ENCODE measurements at places on chromosomes 2 and 18.

- DNase-seq, result no peak
Observed at GRCh38 chr2:232349546-232349945, 29.0 kb upstream of the ALPP start.

DNA sequence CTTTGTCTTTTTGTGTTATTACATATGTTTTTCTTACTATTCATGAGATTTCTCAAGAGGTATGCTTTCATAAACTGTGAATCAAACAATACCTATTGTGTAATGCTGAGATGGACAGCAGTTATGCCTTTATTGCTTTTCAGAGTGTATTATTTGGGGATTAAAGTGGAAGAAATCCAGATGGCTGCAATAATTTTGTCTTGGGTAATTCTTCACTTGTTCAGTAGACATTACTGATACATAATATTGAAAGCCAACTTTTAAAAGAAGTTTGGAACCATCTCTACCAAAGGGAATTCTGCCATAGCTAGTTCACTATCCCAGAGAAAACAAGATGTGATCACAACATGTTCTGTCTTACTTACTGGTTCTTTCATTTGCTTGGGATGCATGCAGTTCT, 253.4 kb upstream of the ZSWIM2 start:
- DNase-seq, result no peak

GRCh38 chr18:27045342-27045741, 139.8 kb downstream of the CHST9 start:
- no peak for DNase-seq

DNA sequence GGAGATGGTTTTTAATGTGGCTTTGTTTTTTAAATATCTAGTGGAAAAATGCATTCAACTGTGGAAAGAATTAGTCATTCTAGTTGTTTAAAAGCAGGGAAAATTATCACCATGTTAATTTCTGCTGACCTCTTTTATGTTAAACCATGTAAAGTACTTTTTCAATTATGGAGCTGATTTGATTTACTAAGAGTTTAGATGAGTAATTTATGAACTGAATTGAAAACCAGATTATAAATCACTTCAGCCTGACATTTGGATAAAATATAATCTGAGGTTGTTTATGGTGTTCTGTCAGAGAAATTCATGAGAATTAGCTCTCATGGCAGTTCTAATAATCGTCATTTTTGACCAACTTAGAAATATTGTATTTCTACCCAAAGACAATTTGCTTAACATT, 11.6 kb downstream of the ITGA4 start:
- no peak for DNase-seq

GRCh38 chr2:239372835-239373234, 28.0 kb downstream of the HDAC4 start:
- no peak for DNase-seq

DNA sequence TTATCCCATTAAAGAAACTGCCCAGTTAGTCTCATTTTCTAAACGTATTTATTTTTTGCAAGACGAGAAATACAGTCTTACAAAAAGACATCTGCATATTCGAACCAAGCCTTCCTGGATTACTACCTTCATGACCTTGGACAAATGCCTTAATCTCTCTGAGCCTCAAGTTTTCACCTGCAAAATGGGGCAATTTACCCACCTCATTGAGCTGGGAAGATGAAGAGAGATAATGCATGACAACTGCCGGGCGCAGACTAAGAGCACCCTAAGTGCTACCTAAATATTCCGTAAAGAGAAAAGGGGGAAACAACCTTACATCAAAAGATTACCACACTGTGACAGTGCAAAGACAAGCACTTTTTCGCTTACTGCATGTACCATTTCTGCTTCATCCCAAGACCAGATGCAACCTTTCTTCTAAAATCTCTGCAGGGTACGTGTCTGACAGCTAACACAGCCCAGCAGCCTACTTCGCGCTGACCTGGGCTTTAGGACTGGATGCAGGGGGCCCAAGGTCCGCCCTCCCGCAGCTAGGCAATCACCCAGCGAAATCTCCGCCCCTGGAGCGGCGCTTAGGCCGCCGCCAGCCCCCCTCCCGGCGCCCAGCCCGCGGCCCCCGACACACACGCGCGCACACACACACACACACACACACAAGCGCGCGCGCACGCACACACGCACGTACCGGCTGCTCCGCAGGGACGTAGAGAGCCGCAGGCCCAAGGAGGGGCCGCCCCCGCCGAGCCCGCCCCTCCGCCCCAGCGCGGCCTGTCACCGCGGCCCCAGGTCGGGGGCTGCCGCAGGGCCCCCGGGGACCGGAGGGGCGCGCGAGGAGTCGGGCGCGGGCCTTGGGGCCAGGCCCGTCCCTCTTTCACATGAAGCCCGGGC, 766 bp downstream of the MAP3K2 start:
- peak; percentile 78 for DNase-seq

DNA sequence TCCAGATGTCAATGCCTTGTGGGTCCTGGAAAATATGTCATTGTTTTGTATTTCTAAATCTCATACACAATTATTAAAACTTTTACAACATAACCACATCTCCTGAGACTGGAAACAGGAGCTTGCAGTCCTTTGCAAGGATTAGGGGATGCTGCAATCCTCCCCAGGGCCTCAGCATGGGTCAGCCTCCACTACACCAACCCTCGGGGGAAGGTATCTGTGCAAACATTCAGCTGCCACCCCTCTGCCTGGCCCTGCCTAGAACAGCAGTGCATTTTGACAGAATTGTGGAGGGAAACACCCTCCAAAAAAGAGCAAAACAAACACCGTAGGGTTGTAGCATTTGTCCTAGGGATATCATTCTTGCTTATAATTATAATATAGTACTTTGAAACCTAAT, 4.2 kb upstream of the UPP2 start:
- DNase-seq, result no peak

DNA sequence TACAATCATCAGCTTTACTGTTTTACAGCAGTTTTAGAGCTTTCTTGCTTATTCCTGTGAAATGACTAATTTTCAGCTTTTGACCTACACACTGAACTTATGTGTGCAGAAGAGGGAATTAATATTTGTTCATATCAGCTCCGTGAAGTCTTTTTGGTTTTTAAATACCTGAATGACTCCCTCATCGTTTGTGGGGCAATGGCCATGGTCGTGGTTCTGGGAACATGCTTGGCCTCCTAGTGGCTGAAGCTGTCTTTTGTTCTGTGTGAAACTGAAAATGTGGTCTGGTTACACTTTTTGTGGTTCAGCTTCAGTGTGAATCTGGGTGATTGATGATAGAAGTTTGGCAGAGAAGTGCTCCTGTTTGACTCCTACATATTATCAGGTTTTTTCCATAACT, 408.1 kb downstream of the THSD7B start:
- no peak for DNase-seq

- DNase-seq, result no peak
Observed at GRCh38 chr2:11080253-11081115, 74.8 kb upstream of the SLC66A3 start.

DNA sequence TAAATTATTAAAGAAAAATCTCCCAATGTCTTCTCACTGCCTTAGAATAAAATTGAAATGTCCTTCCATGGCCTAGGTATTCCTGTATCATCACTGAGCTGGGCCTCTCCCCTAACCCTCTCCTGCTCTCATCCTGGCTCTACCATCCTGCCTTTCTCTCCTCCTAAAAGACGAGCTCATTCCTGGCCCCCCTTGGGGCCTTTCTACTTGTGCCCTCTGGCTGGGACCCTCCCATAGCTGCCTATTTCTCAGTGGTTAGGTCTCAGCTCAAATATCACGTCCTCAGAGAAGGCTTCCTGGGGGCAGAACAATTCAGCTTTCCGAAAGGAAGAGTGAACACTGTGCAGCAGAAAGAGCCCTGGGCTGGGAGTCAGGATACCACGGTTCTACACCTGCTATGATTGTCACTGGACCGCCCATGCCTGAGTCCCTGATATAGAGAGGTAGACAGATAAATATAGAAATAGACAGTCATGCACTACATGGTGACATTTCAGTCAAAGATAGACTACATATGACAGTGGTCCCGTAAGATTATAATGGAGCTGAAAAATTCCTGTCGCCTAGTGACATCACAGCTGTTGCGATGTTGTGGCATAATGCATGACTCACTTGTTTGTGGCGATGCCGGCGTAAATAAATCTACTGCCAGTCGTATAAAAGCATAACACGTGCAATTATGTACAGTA, 9.4 kb downstream of the DNPEP start:
- DNase-seq, result no peak

DNA sequence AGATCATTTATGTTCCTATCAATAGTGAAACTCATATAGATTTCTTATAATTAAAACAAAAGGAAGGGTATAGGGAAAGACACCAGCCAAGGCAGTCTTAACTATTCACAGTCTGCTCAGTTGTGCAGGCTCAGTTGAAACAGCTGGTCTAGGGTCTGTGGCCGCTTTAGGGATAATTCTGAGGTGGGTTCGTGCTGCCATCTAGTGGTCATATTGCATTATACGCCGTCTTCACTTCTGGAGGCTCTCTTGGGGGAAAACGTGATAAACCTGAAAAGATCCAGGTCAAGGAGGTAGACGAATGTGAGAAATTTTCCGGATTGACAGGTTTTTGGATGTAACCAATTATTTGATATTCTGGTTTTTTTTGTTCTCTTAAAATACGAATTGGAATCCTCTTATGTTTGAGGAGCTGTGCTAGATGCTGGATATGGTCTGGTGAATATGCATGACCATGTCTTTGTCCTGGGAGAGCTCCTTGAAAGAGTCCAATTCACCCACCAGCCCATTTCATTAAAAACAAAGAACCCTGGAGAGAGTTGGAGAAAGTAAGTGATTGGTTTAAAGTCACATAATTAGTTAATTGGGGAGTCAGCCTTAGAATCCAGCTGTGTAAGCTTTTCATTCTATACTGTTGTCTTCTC, 492.4 kb downstream of the PLCL1 start:
- peak; percentile 74 for DNase-seq

- DNase-seq, result no peak
Observed at GRCh38 chr2:52571380-52572347, 1195.9 kb upstream of the CHAC2 start.

- no peak for DNase-seq
Observed at GRCh38 chr2:102181919-102182635, 4.7 kb upstream of the IL1RL2 start.

- DNase-seq, result peak; percentile 32
Observed at GRCh38 chr18:36066686-36067054, 689 bp downstream of the RPRD1A start.
